ENCODE measurements at places on chromosomes 2 and 18. TPM values are rescaled to one million over a fixed set of nuclear protein-coding genes. Genes with fewer than 3 reads are reported as not detected.

DNA sequence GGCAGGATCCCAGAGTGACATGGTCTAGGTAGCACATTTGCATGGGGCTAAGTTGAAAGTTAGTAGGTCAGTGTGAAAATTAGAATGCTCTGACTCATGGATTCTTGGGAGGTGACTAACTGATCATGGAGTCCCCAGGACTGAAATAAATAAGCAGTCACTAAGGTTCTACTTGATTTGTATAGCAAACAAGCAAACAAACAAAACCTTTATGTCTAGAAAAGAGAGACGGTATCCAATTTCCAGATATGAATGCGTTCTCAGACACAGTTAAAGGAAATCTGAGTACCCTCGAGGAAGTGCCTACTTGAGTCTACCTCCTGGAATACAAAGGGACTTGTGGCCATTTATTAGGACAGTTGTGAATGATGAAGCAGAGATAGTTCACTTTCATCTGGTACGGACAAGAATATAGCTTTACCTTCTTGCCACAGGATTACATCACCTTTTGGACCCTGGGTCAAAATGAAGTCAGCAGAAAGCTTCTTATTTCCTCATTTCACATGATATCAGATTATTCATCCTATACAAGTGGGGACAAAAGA lies 54.3 kb upstream of the AGPS start:
- DNase-seq = peak; percentile 53

DNA sequence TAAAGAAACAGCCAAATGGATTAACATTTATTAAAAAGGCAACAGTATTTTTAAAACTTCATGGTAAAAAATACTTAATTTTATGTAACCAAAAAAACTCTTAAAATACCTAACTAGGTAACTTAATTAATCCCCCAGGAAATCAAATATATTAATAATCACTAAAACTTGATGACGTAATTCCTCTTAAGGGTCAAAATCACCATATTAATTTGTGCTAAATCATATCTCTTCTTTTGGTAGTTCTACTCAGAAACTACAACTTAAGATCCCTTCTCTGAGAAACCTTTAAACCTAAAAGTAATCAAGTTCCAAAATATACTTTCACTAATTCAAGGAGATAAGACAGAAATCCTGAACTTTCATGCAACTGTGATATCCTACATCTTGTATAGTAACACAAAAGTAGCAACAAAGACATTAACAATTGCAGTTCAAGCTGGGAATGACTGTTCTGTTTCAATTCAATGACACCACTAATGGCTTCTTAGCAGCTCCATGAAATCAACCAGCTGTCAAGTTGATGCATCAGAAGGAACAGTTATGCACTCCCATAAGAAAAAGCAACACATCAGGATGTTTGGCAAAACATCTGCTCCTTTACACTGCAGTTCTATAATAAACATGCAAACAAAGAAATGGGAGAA lies 4.0 kb downstream of the BAZ2B start:
- peak; percentile 33 for DNase-seq

DNA sequence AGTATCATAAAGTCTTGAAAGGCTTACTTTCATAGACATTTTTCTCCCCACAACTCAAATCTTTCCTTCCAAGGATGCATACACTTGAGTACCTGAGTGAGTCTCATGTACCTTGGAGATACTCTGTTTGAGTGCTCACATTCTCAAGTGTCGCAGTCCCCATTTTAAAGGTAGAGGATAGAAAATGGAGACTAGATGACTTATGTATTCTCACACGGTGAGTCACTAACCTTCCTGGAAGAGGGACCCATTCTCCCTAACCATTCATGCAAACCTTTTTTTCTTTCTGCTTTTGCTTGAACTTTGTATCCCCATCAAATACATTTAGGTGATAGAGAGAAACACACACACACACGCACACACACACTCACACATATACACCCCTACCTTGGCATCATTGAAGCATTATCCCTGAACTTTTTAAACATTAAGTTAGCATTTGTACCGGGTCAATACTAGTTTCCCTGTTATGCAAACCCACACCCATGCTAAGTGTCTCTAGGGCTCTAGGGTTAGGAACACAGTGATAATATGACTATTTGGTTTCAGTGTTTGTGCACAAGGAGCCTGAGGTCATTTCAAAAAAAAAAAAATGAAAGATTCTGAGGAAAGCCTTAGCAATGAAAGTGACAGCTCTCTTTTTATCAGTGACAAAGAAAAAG lies 236.2 kb downstream of the IKZF2 start:
- DNase-seq = no peak

DNA sequence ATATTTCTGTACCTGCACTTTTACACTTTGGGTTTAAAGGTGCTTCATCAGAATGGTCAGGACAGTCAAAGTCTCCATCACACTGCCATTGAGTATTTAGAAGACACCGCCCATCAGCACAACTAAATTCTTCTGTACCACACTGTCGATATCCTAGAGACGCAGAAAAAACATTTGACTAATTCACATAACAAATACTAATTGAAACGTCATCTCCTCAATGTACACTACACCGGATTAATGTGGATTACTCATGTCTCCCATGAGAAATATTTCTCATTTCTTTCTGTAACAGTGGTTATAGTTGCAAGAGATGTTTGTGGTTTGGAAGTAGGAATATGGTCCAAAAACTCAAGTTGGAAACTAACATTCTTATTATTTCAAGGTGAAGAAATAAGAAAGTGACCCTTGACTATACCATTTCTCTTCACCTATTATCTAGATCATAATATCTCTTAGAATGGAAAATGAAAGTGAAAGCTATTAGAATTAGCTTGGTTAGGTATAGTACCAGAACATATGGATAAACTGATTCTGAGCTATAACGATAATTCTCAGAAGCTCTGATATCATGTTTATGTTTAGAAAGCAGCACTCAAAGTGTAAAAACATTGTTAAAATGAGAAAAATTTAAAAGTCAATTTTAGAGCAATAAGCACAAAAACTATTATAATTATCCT lies 1627.7 kb downstream of the LRP1B start:
- DNase-seq = peak; percentile 83

- DNase-seq = peak; percentile 30
Observed at GRCh38 chr18:49597157-49597931, 35.5 kb downstream of the LIPG start.

DNA sequence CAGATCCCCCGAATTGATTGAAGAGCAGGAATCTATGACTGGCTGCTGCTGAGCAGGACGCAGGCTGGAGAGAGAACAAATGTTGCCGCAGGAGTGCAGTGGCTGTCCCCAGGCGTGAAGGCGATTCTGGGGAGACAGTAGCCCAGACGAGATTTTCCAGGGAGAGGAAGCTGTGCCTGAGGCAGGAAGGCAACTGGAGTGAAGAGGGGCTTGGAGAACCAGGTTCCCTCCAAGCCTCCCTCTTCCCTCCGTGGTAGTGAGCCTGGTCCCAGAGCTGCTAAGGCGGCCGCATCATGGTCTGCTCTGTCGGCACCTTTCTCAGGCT lies 1.3 kb upstream of the NPPC start:
- DNase-seq = no peak

DNA sequence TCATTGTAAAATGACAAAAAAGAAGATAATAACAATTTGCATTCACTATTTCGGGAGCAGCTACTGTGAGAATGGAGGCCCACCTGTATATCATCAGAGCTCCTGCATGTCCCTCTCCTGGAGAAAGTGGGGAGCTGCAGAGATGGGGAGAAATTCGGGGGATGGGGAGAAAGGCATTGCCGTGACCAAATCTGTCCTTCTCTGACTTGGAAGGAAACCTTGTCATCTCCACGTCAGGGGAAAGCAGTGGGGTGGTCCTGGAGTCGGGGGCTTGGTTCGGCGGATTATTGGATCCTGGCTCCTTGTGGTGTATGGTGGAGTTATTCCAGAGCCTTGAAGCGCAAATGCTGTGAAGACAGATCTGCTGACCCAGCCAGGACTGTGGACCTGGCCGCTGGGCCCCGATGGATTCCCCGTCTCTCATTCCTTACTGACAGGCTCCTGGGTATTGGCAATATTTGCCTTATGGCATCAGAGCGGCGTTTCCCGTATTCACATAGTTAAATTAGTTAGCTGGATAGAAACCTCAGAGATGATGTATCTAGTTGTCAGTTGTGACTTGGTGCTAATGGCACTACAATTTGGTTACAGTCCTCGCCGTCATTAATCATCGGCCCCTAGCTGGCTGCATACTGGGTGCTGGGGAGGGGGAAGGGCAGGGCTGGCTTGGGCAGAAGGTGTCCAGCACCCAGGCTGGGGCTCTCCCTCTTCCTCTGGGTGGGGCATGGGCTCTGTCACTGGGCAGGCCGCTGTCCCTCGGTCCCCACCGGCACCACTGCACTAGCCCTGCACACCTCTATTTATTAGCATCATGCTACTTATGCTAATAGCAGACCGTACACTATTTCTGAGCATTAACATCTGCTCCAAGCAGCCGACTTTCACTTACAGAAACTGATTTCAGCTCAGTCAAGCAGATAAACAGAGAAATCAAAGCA lies 31.7 kb downstream of the CELF4 start:
- DNase-seq = no peak

GRCh38 chr2:118936936-118937335 lies 5.1 kb upstream of the MARCO start:
- DNase-seq = no peak

DNA sequence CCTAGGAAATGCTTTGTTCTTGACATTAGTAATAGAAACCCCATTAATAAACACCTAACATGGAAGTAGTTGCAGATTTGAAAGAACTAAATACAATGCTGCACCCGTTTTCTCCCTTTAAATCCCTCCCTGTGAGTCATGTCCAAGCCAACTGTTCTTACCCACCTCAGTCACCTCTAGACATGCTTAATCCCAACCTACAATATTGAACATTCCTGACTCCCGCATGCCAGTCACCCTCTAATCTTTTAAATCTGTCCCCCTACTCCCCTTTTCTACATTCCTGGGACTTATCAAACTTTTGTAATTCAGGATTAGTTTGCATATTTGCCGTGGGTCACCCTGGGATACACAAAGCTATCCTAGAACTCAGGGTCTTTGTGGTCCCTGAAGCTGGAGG lies 374.6 kb downstream of the IRS1 start:
- DNase-seq = no peak

DNA sequence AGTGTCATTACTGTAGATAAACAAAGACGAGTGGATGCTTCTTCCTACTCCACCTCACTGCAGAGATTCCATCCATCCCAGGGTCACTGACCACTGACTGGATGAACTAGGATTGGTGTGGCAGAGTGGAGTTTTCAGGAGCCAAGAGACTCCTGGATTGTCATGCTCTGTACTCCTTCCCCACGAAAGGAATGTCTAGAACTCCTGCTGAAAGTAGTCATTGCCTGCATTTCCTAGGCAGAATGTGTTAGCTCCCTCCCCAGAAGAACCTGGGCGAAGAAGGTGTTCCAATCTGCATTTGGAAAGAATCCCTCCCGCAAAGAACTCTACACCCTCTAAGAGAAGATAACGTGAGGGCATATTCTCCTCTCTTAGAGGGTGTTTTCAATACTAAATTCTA lies 6.2 kb downstream of the PAX8 start:
- no peak for DNase-seq

DNA sequence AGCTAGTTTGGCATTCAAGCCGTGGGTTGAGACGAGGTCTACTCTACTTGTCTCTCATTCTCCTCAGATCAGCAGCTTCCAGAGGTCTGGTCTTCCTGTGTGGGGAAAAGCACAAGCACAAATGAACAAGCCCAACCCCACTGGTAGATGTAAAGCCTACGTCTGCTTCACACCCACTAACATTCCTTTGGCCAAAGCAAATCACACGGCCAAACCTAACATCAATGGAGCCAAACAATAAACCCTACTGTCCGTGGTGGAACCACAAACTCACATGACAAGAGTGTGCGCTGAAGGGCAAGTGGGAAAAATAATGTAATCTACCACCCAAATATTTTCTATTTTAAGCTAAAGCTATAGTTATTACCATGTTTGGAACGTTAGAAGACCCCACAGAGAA lies 179.3 kb upstream of the MGAT5 start:
- no peak for DNase-seq

GRCh38 chr2:54052825-54053718 lies 62.3 kb upstream of the ACYP2 start:
- DNase-seq = no peak

DNA sequence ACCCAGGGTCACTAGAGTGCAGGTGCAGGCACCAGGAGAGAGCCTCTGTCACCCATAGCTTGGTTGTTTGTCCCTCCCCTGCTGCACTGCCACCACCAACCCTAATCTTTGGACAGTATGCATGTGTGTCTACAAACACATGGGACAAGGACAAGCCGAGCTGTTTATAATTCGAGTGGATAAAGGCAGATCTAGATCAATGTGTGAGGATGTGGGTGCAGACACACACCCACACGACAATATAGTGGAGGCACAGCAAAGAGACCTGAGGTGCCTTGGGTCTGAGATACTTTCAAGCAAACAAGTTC lies 199.2 kb downstream of the TNS1 start:
- DNase-seq = no peak

DNA sequence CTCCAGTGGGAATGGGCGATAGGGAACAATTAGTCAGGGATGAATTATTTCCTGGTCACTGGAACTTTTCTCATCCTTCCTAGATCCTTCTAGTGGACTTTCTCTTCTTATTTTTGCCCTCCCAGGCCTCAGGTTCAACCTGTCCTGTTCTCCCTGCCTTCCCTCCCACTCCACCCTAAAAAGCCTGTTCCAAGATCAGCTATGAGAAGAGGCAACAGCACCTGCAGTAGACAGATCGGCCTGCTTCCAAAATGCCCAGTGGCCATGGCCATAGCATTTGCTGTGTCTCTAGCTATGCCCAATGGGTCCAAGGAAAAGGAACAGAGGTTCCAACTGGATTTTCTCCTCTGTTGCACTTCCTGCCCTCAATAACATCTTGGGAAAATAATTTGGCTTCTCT lies 16.5 kb upstream of the KCNF1 start:
- no peak for DNase-seq

GRCh38 chr18:6960656-6961055 lies 156.9 kb downstream of the LAMA1 start:
- DNase-seq = no peak

DNA sequence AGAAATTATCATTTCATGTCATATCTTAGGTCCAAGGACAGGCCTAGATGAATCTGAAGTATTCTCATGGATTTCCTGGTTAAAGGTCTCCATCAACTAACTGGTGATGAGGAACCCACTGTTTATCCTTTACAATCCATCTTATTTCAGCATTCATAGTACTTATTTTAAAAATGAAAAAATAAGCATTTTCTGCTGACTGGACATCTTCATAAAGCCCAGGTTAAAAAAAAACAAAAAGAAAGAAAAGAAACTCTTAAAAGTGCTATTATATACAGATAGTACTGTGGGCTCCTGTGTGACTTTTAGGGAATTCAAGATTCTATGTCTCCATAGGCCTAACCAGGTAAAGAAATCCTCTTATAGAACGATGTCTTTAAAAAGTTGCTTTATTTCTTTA lies 7.1 kb downstream of the ERBB4 start:
- DNase-seq = no peak

- no peak for DNase-seq
Observed at GRCh38 chr2:43057742-43058725, 168.4 kb downstream of the ZFP36L2 start.

SPP2 gene
- not detected for total RNA-seq

PLCL1 gene
- total RNA-seq = 12.4 TPM

STON1 gene
- 24.6 TPM for total RNA-seq

KCNK3 gene
- not detected for total RNA-seq

CKAP2L gene
- 26.4 TPM for total RNA-seq

MALL gene
- total RNA-seq = 442 TPM

GCG gene
- total RNA-seq = not detected

RESP18 gene
- not detected for total RNA-seq

ANKRD30B gene
- 2.7 TPM for total RNA-seq

ARHGEF4 gene
- 5.2 TPM for total RNA-seq

Data from fibroblast of the aortic adventitia (primary cell).